ENCODE measurements at places on chromosomes 6 and 20.

DNA sequence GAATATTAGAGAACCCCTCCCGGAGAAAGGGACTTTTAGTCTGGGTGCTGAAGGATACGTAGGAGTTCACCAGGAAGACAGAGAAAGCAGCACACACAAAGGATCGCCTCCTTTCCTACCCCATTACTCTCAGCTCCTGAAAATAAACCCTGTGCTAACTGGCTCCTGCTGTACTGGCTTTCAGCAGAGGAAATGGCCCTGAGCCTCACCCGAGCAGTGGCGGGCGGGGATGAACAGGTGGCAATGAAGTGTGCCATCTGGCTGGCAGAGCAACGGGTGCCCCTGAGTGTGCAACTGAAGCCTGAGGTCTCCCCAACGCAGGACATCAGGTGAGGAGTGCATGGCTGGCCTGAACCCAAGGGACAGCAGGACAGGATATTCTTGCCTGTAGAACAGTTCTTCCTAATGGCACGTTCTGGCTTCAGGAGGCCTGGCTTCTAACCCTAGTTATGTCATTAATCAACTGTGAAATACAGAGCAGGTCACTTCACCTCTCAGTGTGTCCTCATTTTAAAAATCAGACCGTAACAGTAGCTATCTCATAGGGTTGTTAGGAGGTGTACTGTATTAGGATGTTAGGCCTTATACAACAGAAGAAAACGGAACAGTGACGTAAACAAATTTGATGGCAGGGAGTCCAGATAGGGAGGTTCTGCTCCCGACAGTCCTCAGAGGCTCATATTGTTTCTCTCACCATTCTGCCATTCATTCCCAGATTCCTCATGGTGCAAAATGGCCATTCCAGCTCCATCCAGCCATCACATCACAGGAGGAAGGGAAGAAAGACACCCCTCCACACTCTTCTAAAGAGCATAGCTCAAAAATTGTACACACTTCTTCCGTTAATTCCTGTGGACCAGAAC lies 1.8 kb downstream of the RBCK1 start:
- no peak for DNase-seq

GRCh38 chr6:142334294-142334693 lies 32.5 kb downstream of the ADGRG6 start:
- no peak for DNase-seq

DNA sequence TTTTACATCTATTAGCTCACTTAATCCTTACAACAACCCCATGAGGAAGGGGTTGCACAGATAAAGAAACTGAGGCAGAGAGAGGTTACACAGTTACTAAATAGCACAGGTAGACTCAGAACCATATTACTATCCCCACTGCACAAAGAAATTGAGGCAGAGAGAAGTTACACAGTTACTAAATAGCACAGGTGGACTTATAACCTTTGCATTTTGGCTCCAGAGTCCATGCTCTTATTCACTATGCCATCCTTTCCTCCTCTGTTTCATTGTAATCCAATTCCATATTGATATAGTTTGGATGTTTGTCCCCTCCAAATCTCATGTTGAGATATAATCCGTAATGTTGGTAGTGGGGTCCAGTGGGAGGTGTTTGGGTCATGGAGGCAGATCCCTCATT lies 3.5 kb downstream of the TDP2 start:
- DNase-seq, result no peak

- DNase-seq, result no peak
These were observed 18.7 kb upstream of the COL10A1 start for GRCh38 chr6:116144605-116145004.

DNA sequence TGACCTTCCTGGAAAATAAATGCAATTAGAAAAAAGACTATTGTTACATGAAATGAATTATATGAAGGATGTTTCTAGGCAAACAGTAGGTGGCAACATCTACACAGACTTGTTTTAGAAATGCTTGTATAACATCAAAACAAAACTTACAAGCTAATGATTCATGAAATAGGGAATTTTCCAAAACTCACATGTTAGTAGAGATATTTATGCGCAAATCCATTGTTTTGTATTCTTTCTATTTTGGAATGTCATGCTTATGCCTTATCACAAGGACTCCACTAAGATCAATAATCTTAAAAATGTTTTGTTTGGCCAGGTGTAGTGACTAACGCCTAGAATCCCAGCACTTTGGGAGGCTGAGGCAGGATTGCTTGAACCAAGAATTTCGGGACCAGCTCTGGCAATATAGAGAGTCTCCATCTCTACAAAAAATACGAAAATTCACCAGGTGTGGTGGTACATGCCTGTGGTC lies 32.3 kb upstream of the LGSN start:
- DNase-seq, result no peak

GRCh38 chr6:38367231-38367630 lies 272.5 kb downstream of the BTBD9 start:
- DNase-seq, result no peak

DNA sequence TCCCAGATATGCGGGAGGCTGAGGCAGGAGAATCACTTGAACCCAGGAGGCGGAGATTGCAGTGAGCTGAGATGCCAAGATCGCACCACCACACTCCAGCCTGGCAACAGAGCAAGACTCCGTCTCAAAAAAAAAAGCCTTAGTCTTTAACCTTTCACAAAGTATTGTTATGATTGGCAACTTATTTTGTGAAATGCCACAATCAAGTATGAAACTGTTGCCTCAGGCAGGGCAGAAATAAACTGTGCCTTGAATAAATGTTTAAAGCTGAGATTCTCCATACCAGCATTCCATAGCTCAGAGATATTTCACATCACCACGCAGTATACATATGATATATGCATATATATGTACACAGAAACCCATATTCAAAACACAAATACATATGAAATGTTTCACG lies 120.1 kb upstream of the CCDC28A start:
- no peak for DNase-seq

DNA sequence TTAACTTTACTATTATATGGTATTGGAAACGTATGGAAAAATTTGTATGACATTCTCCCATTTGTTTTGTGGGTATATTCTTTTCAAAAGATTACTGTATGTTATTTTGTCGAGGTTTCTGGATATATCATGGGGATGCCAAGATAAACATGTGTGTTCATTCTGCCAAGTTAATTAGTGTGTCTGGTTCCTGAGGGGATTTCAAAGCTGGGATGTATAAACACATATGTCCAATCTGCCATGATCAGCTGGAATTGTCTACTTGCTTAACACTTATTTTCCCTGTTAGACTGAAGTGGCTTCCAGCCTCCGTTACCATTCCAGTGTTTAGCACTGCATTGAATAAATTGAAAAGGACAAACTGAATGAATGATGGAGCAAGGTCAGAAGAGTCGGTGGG lies 86.2 kb downstream of the DNAH8 start:
- DNase-seq, result no peak

DNA sequence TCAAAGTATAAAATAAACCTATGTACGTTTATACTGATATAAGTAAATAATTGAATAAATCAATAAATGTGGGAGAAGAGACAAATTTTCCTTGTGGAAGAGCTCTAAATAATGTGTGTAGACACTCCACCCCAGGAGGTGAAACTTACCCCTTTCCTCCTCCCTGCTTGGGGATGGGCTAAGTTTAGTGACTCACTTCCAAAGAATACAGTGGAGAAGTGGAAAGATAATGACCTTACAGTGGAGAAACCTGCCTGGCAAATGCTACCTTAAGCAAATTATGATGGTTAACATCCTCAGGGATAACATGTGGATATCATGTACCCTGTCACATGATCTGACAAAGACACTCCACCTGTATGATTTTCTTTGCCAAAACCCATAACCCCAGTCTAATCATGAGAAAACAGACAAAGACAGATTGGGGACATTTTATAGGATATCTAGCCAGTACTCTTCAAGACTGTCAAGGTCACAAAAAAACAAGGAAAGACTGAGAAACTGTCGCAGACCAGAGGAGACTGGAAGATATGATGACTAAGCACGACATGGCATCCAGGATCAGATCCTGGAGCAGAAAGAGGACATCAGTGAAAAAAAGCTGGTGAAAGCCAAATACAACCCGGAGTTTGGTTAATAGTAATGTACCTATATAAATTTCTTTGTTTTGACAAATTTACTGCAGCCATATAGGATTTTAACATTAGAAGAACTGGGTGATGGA lies 195.5 kb upstream of the PRDM1 start:
- DNase-seq, result no peak

- DNase-seq, result no peak
These were observed 38.4 kb downstream of the RRBP1 start for GRCh38 chr20:17643531-17644188.

DNA sequence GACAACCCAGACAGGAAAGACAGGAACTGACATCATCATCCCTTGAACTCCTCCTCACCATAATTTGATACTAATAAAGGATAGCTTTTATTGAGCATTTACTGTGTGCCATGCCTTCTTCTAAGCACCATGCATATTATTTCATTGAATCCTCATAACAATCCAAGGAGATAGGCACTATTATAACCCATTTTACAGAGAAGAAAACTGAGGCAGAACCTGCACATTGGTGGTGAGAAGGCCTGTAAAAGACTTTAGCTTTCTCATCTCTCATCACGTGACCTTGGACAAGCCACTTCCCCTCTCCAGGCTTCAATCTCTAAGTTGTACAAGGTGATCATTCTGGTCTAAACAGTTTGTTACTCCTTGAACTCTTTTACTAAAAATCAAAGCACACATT lies 34.5 kb upstream of the PREX1 start:
- DNase-seq, result no peak

DNA sequence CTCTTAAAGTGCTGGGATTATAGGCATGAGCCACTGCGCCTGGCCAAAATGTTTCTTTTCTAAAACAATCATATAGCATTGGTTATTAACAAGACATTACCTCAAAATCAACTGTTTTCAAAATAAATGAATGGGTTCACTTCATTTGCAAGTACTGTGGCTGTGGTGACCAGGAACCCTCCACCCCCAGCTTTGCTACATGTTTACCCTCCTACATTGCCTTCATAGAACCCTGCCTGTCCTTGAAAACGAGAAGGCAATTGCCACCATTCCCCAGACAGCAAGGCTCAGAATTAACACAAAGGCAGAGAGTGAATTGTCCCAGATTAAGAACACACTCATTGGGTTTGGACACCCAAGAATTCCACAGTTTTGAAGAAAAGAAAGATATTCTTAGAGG lies 116.6 kb upstream of the LGSN start:
- no peak for DNase-seq

- DNase-seq, result no peak
These were observed 916.5 kb downstream of the QKI start for GRCh38 chr6:164331026-164331425.

Data from HL-60 (cell line).